ENCODE measurements at places on chromosomes 6 and 20.

GRCh38 chr20:45833883-45834796 is 541 bp downstream of the SNX21 start:
- peak; percentile 60 for DNase-seq

DNA sequence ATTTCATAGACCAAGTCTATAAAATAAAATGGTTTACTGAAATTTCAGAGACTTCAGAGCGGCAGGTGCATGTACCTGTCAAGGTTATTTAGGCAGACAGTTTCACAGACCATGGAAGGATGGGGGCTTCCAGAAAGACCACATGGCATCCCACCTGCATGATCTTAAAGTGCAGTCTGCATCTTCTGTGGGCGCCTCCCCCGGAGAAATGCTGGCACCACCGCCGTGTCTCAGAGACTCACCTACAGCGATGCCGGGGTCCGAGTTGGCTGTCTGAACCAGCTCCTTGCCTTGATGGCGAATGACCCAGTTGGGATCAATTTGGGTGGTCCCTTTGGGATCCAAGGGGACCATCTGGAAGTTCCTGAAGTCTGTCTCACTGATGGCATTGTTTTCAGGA is 30.6 kb downstream of the THBS2 start:
- no peak for DNase-seq

DNA sequence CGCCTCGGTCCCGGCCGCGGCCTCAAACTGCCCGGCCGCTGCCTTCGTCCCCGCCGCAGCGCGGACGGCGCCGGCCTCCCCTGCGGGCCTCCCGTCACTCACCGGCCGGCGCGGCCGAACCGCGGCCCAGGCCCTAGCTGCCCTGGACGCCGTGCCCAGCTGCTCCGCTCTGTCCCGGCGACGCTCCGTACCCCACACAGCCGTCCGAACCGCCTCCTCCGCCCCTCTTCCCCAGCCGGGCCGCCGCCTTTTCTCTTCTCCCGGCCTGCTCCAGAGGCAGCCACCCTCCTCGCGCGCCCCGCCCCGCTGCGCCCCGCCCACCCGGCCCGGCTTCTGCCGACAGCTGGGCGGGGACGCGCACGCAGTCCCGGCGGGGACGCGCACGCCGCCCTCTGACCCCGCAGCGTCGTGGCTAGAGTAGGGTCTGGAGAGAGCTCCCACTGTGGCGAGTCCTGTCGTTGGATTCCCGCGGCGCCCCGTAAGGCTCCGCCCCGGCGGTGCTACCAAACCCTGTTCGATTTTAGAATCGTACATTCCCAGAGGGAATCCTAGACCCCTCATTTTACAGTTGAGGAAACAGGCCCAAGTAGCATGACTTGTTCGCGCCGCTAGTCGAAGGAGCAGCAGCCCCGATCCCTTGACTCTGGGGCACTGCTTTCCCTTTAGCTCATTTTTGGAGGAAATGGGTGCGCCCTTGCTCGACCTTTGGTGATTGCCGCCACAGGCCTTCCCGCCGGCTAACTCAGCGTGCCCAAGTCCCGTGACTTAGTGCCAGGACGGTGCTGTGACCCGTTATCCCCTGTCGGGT is at the start of gene FBXO30:
FBXO30 (minus strand) TSS at position 295 of the 808 bp plus-strand sequence. CDS start 8,390 bp downstream, outside the sequence.
- DNase-seq = peak; percentile 87

GRCh38 chr6:30322527-30323501 is 3.9 kb upstream of the TRIM39 start:
- no peak for DNase-seq

- no peak for DNase-seq
Observed at GRCh38 chr6:41247882-41248705, 19.9 kb downstream of the TREML4 start.
